Activated CD8-positive, alpha-beta T cell treated with anti-CD3 and anti-CD28 coated beads, Interleukin-2, amount 10 ng/mL, durations not matched to agents 7 days and 5 days (primary cell): ENCODE measurements at places on chromosomes 5 and 9. TPM values are rescaled to one million over a fixed set of nuclear protein-coding genes. Genes with fewer than 3 reads are reported as not detected.

DNA sequence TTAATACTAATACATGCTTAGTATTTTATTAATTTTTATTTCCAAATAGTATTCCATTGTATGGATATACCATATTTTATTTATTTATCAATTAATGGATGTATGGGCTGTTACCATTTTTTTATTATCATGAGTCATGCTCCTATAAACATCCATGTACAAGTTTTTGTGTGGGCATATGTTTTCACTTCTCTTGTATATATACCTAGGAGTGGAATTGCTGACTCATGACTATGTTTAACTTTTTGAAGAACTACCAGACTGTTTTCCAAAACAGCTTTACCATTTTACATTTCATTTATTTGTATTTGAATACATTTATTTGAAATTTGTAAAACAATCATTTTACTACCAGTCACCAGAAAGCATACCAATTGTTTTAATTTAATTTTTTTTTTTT lies 14.1 kb upstream of the LRRC19 start:
- H3K4me3 ChIP-seq, result no peak overlapping the region
- DNase-seq, result no peak
- no peaks in the 10 kb centered on the region for H3K27me3 ChIP-seq
- H3K27ac ChIP-seq, result no peak overlapping the region

GRCh38 chr9:118522093-118523028 lies 818.2 kb downstream of the TLR4 start:
- no peak overlapping the region for H3K4me3 ChIP-seq
- no peaks in the 10 kb centered on the region for H3K27me3 ChIP-seq
- H3K27ac ChIP-seq, result no peak overlapping the region
- no peaks in the 10 kb centered on the region for H3K4me1 ChIP-seq
- DNase-seq, result peak; percentile 26

DNA sequence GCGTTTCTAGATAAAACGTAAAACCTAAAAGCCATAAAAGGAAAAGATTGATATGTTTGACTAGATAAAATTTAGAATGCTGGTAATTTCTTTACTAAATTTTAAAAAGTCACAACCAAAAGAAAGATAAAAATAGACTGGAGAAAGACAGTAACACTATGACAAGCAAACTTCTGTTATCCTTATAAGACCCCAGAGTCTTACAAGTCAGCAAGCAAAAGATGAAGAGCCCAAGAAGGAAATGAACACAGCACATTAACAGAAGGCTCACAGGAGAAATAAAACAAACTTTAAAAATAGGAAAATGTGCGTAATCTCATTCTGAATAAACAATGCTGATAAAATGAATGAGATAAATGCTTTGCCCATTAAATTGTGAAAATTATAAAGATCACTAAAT lies 29.7 kb downstream of the IL7R start:
- H3K4me3 ChIP-seq, result no peak overlapping the region
- H3K36me3 ChIP-seq, result peaks cover 8% of the 10 kb centered on the region
- H3K27ac ChIP-seq, result no peak overlapping the region
- H3K27me3 ChIP-seq, result no peaks in the 10 kb centered on the region
- H3K4me1 ChIP-seq, result peaks cover 21% of the 10 kb centered on the region

The AOPEP gene
- 7.2 TPM for total RNA-seq

- no peak for DNase-seq
- no peaks in the 10 kb centered on the region for H3K36me3 ChIP-seq
- no peak overlapping the region for H3K4me3 ChIP-seq
- no peak overlapping the region for H3K27ac ChIP-seq
- H3K4me1 ChIP-seq, result no peaks in the 10 kb centered on the region
These were observed 31.0 kb upstream of the ZFR start for GRCh38 chr5:32475334-32476097.

The TSSK1B gene
- not detected for total RNA-seq

The UQCRQ gene
- 396 TPM for total RNA-seq

GRCh38 chr9:136714893-136715274 lies 2.5 kb downstream of the DIPK1B start:
- DNase-seq, result no peak
- no peaks in the 10 kb centered on the region for H3K36me3 ChIP-seq
- H3K4me3 ChIP-seq, result no peak overlapping the region
- H3K27ac ChIP-seq, result no peak overlapping the region
- peaks cover 27% of the 10 kb centered on the region for H3K27me3 ChIP-seq
